ENCODE measurements at places on chromosomes 1 and 21. TPM values are rescaled to one million over a fixed set of nuclear protein-coding genes. Genes with fewer than 3 reads are reported as not detected.

Gene KIF26B
- total RNA-seq = 2.3 TPM

Gene B3GALT2
- total RNA-seq = not detected

Gene OR2L8
- total RNA-seq = not detected

Gene TXNIP
- 269 TPM for total RNA-seq

Gene AMY1C
- not detected for total RNA-seq

Gene ZBTB8A
- total RNA-seq = not detected

Gene WNT2B
- not detected for total RNA-seq

Gene CASQ1
- not detected for total RNA-seq

Gene MYBPH
- total RNA-seq = 62.2 TPM

Gene KRTAP13-2
- total RNA-seq = not detected

Gene FCER1G
- total RNA-seq = not detected

Gene SIM2
- not detected for total RNA-seq

Gene WARS2
- 19.0 TPM for total RNA-seq

Gene SLC1A7
- not detected for total RNA-seq

Gene NBL1
- total RNA-seq = not detected

Gene RNF186
- total RNA-seq = not detected

Measured in Karpas-422 (cell line).